Spleen (tissue), 13 donors: ENCODE measurements at places on chromosomes 5 and 9. TPM values are rescaled to one million over a fixed set of nuclear protein-coding genes. Genes with fewer than 3 reads are reported as not detected.

The SHOC1 gene
- total RNA-seq, result not detected

DNA sequence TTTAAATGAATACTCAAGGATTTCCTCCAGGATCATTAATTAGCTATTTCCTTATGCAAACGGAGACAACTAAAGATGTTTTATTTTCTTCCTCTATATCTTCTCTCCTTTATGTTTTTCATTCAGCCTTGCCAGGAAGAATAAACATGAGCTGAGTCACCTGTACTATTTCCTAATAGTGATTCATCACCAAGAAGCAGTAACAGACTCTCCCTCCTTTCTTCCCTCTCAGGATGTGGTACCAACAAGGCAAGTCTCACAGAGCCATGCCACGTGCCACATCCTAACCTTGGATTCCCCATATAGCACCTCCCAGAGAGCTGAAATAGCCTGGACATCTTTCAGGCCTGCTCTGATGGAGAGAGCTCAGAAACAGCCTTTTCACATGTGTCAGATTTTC, 758.6 kb upstream of the DMAC1 start:
- no peaks in the 10 kb centered on the region for H3K27me3 ChIP-seq
- H3K4me3 ChIP-seq, result no peak overlapping the region
- no peaks in the 10 kb centered on the region for H3K4me1 ChIP-seq
- H3K36me3 ChIP-seq, result no peaks in the 10 kb centered on the region

DNA sequence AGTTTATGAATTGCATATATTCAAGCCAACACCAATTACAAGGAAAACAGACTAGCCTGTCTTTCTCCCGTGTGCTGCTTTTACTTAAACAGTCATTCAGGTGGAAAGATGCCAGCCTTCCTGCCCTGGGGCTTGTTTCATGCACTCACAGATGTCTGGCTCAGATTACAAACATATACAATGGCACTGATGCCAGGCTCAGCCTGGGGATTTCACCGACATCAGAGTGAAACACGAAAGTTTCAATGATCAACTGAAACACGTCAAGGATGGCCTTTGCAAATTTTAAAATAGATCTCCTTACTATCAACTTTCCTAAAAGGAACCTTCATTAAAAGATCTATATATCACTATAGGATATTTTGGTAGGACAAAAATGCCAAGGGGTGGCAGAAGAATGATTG, 1576.5 kb downstream of the EFNA5 start:
- no peak overlapping the region for H3K27ac ChIP-seq
- H3K36me3 ChIP-seq, result no peaks in the 10 kb centered on the region
- H3K27me3 ChIP-seq, result no peaks in the 10 kb centered on the region
- no peak for DNase-seq
- no peak overlapping the region for H3K4me3 ChIP-seq
- no peaks in the 10 kb centered on the region for H3K4me1 ChIP-seq

- no peak for DNase-seq
- peak overlapping the region; percentile 62 for H3K4me3 ChIP-seq
- peaks cover 28% of the 10 kb centered on the region for H3K27me3 ChIP-seq
- peak overlapping the region; percentile 94 for H3K27ac ChIP-seq
- no peaks in the 10 kb centered on the region for H3K36me3 ChIP-seq
Measured at GRCh38 chr5:34655354-34655991, 655 bp upstream of the RAI14 start.
